Activated CD8-positive, alpha-beta T cell treated with anti-CD3 and anti-CD28 coated beads, Interleukin-2, amount 10 ng/mL, durations not matched to agents 7 days and 5 days (primary cell): ENCODE measurements at places on chromosomes 1 and 21.

GRCh38 chr1:235485558-235485957, 18.7 kb downstream of the B3GALNT2 start:
- DNase-seq: no peak

DNA sequence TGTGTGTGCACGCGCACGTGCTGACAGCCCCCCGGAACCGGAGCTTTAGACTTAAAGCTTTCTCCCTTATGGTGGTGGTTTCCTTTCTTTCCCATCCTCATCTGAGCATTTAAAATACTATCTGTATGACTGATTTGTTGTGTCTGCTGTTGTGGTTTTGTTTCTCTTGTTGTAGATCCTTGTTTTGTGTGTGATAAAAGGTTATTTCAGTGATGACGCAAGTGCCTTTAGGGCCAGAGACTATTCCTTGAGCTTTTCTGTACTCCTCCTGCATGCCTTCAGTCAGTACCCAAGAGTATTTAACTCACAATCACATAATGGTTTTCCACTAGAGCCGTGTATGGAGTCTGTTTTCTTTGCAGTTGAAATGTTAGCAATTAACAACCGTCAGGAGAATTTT, 45.4 kb downstream of the LCA5L start:
- no peak for DNase-seq

- DNase-seq: no peak
These were observed 243.0 kb upstream of the RUNX1 start for GRCh38 chr21:35291973-35292627.

DNA sequence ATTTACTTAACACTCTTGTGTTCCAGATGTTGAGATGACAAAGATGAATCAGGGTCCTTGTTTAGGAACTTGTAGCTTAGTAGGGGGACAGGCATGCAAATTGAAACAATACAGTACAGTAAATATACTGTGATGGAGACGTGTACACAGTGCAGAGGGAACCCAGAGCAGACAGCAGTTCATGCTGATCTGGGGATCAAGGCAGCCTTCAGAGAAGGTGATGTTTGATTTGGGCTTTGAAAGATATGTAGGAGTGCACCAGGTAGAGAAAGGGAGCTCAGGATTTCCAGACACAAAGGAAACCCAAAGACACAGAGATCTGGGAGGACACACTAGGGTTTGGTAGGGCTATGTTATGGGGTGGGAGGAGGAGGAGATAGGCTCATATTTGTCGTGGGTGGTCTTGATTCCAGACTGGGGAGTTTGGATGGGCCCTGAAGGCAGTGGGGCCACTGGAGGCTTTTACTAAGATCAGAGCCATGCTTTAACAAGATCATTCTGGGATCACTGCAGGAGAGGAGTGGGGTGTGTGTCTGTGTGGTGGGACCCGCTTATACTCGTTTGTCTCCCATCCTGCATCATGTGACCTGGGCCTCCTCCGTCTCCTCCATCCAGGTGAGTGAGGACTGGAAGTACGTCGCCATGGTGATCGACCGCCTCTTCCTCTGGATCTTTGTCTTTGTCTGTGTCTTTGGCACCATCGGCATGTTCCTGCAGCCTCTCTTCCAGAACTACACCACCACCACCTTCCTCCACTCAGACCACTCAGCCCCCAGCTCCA, 7.8 kb downstream of the CHRNB2 start:
- no peak for DNase-seq

DNA sequence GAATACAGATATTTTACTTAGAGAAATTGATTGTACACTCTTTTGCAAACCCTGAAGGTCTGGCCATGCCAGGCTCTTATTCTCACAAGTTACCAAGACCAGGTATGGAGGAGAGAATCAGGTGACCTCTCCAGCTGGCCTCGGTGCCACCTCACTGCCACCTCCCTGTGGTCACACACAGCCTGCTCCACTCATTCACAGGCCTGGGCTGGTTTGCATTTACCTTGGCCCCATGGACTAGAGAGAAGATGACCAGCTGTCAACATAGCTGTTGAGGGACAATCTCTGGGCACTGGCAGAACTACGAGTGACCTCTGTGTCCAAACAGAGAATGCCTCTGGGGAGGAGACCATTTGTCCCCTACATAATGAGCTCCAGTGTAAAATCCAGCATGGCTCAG, 291.2 kb upstream of the RUNX1 start:
- no peak for DNase-seq

DNA sequence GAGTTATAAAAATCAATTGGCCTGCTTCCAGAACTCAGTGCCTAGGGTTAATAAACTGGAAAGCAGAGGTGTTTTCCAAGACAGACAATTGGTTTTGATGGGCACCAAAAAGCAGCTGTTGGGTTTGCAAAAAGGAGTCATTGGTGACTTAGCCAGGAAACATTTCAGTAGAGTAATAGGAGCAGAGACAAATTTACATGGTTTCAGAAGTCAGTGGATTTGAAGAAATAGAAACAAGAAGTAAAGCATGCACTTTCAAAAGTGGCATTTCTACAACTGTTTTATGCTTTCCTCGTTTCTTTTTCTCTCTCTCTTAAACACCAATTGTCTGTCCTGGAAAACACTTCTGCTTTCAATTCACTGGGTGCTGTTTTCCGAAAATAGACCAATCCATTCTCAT, 87.8 kb downstream of the GLUL start:
- no peak for DNase-seq

GRCh38 chr21:31115249-31115648, 77.0 kb upstream of the KRTAP19-8 start:
- DNase-seq: no peak

DNA sequence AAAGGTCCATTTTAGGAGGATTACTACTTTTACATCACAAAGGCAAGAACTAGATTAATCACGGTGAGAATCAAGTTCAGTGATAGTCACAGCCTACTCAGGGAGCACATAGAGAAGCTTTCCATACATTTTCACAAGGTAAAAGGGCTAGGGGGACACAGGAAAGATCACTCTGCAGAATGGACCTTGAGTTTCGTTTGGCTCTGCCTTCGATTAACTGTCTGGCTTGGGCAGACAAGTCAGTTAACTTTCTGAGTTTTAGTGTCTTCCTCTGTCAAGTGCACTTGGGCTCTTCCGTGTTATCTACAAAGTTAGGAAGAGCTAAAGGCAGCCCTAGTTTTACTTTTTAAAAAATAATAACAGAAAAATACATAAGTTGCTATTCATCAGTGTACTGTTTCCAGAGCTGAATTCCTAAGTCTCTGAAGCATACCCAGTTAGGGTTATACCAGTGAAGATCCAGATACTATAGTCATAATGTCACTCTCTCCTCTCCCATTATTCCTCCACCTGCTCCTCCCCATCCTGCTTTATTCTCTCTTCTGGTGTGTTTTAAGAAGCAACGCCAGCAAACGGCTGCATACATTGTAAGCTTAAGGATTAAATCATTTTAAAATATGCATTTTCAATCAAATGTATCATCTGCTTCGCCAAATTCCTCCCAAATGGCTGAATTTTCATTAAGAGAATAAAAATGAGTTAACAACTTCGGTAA, 1.7 kb downstream of the CEP170 start:
- peak; percentile 21 for DNase-seq

DNA sequence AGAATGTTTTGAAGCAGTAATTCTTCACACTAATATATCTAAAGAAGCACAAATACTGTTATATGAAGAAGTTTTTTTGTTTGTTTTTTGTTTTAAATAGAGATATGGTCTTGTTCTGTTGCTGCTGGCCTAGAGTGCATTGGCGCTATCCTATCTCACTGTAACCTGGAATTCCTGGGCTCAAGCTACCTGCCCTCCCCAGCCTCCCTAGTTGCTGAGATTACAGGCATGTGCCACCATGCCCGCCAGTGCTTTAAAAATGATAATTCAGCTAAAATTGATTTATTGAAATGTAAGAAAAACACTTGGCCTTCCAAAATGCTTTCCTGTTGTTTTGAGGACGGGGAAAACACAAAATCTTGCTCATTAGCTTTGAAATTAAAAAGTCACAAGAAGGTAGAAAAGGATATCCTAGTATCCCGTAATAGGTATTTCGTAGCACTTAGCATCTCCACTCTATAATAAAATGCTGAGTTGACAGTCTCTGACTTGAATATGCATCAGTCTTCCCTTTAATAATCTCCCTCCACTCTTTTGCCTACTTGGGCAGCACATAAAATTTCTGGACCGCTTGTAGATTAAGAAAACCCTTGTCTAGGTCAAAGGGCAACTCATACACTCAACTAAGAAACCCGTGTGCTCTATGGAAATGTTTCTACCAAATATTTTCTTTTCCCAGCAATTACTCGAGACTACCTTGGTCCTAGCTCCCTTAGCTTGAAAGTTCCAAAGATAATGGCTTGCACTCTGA, 1.3 kb downstream of the SCYL3 start:
- DNase-seq: no peak

GRCh38 chr1:219433496-219434131, 179.3 kb downstream of the ZC3H11B start:
- DNase-seq: no peak

DNA sequence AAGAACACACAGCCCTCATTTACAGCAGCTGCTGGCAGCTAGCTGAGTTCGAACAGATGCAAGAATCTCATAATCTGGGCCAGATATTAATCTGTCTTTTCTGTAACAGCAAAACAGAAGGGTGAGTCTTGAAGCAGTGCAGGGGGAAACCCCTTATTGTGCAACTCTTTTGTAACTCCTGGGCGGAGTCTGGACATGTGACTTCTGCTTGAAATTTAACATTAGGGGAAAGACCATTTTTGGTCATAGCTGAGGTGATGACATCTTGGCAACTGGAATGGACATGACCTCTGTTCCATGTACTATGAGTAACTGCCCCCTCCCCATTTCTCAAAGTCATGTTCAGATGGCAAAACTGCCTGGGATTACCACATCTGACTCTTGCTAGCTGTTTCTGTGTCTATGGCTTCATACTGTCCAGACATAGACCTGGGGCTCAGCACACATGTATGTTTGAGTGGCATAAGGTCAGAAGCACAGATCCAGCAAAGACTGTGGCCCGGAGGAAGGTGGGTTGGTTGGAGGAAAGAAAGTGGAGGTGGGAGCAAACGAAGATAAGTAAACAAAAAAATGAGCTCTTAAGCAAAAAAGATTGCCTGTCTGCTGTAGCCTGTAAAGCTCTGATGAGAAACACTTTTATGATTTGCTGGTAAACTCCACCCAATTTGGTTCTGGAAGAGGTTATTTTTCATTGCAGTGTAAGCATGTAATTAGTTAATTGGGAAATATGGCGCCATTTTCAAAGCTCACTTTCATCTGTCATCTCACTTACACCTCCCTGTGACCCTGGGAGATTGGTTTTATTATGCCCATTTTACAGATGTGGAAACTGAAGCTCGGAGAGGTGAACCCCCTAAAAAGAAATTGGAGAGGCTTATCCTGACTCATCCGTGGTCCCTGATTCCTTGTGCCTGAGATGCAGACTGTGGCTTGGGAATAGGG, 26.1 kb downstream of the ETS2 start:
- DNase-seq: peak; percentile 36

- peak; percentile 82 for DNase-seq
These were observed 15.9 kb downstream of the RNU5D-1 start for GRCh38 chr1:44714944-44715571.

GRCh38 chr1:193417403-193417802, 231.0 kb upstream of the B3GALT2 start:
- no peak for DNase-seq

GRCh38 chr1:176785056-176785455, 322.1 kb downstream of the PAPPA2 start:
- no peak for DNase-seq

DNA sequence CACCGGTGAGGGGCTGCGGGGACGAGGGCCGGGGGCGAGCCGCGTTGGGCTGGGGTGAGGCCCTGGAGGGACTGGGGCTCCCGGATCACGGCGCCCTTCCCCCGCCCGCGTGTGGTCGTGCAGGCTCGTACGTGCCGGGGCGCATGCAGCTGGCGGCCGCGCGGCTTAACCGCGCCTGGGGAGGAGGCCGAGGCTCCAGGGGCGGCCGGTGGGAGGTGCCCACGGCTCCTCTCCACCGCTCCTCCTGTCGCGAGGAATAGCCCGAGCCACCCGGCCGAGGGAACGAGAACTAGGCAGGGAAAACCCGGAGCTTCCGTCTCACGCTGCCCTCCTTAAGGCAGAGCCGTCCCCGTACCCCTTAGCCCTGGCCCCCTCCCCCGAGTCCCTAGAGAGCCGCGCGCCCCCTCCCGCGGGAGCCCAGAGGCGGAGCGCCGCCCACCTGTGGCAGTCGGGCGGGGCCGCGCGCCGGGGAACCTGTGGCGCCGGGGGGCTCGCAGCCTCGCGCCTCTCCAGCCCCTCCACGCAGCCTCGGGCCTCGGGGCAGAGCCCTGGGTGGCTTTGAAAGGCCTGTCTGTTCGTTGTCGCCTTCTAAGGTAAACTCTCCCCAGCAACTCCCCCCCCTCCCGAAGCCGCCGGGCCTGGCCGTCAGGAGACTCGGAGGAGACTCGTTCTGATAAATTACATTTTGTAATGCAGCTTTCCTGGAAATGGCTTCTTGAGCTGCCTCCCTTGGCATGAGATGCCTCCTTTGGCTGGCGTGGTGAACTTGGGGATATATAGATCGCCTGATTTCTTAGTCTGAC, 746 bp downstream of the AK4 start:
- peak; percentile 82 for DNase-seq

- DNase-seq: no peak
These were observed 146.0 kb downstream of the MIS18A start for GRCh38 chr21:32132881-32133280.

DNA sequence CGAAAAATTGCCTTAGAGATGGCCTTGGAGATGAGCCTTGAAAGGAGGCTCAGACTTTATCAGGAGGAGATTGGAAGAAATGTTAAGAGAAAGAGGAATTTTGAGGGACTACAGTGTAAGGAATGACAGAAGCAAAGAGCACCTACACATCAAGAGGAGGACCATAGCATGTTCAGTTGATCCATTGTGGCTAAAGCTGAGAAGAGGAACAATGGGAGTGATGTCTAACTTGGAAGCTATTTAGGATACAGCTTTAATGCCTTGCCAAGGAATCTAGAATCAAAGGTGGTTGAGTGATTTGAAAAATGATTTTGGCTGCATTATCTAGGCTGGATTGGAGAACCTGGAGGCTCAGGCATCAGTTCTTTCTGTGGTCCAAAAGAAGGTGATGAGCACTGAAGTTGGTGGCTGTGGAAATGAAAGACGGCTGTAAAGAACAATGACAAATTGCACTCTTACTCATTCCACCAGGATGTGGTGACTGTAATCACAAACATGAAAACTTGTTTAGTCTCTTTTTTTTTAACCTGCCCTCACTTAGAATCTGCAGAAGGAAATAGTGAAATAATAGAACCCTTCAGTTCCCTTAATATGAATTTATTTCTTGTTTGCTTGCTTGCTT, 11.3 kb downstream of the FAM20B start:
- peak; percentile 62 for DNase-seq

DNA sequence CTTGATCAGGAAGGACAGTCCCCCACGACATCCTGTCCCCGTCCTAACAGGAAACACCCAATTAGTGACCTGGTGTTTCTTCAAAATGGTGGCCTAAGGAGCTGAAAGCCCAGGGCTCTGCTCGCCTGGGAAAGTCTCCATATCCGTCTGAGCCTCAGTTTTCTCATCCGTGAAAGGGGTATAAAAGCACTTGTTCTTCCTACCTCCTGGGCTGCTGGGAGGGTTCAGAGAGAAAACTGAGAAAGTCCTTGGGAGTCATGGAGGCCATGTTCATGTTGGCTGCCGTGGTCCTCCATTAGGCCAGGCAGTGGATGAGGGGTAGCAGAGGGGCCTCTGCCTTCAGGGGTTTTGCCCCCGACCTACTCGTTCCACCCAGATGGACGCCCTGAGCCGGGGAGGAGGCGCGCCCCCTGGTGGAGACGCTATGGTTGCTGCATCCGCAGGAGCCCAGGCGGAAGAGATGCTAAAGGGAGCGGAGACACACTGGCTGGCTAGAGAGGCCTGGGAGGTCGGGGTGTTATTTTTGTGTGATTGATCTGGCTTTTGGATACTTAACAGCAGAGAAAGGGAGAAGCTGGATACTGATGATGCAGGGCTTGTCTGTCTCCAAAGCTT, 113.5 kb downstream of the PRDM2 start:
- DNase-seq: peak; percentile 55
